ENCODE measurements at places on chromosomes 13 and 19.
A peak's percentile ranks its signal among the peaks of the same experiment; 100 is the strongest.

- no peak for DNase-seq
Observed at GRCh38 chr13:73754727-73755292, 379.4 kb downstream of the KLF12 start.

- no peak for DNase-seq
Observed at GRCh38 chr13:98576963-98577835, at the start of gene STK24. TSS of gene STK24 (minus strand) at chr13:98577107. CDS start at chr13:98576786, 321 bp downstream.

DNA sequence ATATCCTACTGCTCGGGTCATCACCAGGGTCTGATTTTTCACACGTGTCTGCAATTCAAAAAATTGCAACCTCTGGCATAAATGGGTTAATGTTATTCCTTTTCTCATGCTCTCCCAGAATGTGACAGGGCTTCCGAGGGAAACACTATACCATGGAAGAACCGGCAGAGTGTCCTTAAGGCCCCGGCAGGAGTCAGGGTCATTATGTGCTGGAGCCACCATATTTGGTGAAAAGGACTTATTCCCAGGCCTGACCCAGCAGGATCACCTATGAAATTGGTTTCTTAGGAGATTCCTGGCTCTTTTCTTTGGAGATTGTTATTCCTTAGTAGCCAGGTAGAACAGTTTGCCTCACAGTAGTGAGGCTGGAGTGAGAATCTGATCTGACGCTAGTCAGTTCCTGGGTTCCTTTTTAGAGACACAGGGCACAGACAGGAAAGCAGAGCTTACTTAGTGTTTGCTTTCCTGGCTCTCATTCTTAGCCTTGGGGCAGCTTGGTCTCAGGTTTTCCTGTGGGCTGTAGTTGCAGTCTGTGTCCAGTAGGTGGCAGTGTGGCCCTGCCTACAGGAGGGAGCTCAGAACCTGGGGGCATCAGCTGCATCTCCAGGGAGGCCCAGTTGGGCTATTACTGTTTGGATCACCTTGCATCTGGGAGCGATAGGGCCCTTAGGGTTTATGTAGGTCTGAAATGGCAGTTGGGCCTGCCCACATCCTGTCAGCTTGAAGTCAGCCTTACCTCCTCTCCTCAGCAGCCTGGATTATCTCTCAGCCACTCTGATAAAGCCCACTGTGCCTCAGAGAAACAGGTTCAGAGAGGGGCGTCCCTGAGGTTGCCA is 12.4 kb downstream of the SNRNP70 start:
- no peak for DNase-seq

DNA sequence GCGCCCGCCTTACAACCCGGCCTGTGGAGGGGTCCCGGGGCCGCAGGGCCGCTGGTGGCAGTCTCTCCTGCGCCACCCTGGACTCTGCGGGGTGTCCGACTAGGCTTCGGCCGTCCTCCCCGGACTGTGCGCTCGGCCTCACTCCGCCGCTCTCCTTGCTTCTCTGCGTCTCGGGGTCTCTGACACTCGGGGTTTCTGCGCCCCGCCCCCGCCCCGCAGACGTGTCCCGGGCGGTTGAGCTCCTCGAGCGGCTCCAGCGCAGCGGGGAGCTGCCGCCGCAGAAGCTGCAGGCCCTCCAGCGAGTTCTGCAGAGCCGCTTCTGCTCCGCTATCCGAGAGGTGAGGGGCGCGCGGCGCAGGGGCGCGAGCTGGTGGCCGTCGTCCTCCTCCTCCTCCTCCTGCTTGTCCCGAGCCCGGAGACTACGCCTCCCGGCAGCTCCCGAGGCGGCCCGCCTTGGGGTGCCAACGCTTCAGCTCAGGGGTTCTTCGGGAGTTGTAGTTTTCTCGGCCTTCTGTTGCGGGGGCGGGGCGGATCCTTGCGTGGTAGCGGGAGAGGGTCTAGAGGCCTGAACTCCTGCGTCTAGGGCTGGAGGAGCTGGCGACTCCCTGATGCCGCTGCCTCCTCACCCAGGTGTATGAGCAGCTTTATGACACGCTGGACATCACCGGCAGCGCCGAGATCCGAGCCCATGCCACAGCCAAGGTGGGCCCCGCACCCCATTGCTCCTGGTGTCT is 627 bp downstream of the LIN7B start:
- no peak for DNase-seq

GRCh38 chr19:17471410-17472125 is 1.2 kb downstream of the SLC27A1 start:
- no peak for DNase-seq

DNA sequence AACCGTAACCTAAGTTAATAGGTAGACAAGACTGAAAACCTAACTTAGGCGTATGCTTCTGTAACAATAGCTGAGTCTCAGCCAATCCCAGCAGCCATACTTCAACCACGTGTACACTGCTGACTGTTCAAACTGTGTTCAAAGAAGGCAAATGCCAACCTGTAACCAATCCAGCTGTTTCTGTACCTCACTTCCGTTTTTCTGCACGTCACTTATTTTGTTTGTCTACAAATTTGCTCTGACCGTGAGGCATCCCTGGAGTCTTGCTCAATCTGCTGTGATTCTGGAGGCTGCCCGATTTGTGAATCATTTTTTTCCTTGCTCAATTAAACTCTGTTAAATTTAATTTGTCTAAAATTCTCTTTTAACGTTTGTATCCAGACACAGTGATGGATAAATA is 59.2 kb downstream of the EDNRB start:
- DNase-seq = no peak

- DNase-seq = no peak
Observed at GRCh38 chr13:37348916-37349643, 243.6 kb upstream of the CSNK1A1L start.

GRCh38 chr13:40984668-40985366 is 34.3 kb downstream of the ELF1 start:
- DNase-seq = no peak

- no peak for DNase-seq
Observed at GRCh38 chr19:51477344-51477743, 995 bp upstream of the CEACAM18 start.

- no peak for DNase-seq
Observed at GRCh38 chr13:82827724-82828123, 1054.5 kb downstream of the SLITRK1 start.

- DNase-seq = no peak
Observed at GRCh38 chr19:6260912-6261650, 18.7 kb downstream of the MLLT1 start.

DNA sequence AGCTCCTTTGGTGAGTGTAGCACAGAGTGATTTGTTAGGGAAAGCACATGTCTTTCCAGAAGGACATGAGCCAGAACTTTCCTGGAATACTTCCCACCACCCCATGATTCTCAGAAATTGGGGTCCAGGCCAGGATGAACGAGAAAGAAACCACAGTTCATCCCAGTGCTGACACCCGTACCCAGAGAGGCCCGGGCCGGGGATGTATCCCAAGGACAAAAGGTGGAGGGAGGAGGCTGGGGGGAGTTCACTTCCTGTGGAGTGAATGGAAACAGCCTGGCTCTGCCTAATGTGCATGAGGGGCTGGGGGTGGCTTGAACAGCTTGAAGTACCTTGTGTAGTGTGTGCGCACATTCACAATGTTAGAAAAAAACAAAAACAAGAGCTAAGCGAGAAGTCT is 47.5 kb downstream of the CDADC1 start:
- no peak for DNase-seq

- no peak for DNase-seq
Observed at GRCh38 chr19:16325161-16325527, 518 bp downstream of the KLF2 start.

DNA sequence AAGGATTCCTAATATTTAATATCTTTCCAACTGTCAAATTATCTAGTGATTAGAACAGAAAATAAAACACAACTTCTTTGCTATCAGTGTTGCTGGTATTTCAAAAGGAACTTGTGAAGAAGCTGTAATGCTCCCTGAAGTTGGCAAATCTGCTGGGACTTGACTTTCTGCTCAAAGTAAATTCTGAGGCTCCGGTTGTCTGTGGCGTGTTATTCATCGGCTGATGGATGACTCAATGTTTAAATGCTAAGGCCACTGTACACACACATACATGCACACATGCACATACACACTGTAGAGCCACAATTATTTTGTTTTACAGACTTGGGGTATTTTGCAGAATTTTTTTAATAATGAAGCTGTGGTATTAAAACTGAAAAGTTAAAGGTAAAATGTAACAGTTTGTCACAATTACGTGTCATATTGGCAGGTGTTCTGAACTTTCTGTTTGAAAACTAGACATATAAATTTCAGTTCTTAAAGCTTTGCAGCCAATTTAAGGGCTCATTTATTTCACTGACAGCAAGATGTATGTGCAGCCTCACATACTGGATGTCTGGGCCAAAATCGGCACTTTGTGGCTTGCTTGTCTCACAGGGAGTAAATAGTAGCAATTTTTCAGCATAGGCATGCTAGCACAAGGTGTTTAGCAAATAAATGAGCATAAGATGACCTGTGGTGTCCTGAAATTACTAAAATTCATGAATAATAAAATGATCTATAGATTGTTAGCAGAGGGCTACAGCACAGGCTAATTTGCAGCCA is 1691.7 kb upstream of the PCDH20 start:
- DNase-seq = no peak

DNA sequence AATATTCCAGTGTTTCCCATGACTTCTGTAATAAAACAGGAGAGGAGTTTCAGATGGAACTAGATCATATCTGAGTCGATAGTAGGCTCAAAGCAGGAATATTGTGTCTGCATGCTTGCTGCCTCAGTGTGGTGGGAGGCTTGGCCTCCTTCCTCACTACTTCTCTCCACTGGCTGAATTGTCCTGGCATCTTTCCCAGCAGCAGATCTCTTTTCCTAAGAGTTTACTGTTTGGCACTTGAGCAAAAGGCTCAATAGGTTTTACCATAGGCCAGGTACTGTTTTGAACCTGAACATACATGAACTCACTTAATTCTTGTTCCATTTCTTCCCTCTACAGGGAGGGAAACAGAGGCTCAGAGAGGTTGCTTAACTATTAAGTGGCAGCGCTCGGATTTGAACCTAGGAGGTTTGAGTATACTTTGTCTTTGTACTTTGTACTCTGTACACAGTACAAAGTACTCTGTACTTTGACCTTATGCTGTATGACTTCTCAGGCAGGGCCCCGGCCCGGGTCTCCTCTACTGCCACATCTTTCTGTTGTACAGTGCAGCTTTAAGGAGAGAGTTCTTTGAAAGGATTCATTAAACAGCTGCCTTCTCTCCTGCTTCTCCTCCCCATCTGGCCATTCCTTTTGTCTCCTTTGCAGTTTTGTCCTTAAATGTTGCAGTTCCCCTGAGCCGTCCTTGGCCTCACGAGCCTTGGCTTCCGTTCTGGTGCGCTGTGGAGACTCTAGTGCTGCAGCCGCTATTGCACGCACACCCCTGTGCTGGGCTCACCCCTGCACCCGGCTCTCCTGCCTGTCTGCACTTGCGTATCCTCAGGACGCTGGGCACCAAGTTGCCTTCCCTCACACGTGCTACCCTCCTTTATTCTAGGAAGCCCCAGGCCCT is 8.1 kb downstream of the B3GLCT start:
- no peak for DNase-seq

- DNase-seq = no peak
Observed at GRCh38 chr13:41548910-41549309, 91.6 kb downstream of the RGCC start.

- DNase-seq = no peak
Observed at GRCh38 chr19:7831452-7831851, 1.4 kb downstream of the EVI5L start.

DNA sequence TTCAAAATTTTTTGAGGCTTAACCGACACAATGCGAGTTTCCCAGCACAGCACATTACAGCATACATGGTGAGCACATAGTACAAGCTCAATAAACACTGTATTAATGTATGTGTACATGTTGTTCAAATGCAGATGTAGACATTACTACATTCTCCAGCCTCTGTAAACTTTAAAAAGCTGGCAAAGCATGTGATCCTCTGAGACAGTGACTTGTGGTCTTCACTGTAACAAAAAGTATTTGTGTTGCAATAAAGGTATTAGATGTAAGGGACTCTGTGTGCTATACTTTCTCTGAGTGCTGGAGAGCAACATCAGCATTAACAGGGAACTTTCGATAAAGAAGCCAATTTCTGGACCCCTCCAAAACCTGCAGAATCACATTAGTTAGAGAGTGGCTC is 46.4 kb upstream of the ZNF254 start:
- no peak for DNase-seq

- no peak for DNase-seq
Observed at GRCh38 chr13:47139519-47139918, 242.7 kb upstream of the HTR2A start.

- peak; percentile 69 for DNase-seq
Observed at GRCh38 chr19:39409208-39410016, 2.8 kb downstream of the ZFP36 start.

DNA sequence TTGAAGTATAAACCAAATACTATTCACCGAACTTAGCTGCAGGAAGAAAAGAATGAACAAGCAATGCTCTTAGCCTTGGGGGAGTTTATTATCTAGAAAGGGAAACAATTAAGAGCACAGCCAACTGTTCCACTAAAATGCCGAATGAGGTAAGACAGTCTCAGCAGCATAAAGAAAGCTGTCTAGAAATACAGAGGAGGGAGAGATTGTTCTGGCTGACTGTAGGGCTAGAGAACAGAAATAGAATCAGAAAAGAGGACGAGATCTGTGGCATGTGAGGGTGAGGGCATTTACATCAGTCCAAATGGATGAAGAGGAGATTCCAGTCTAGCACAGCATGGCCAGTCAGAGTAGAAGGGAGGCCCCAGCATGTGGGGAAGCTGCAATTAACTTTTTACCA is 56.8 kb upstream of the TNFRSF19 start:
- no peak for DNase-seq

DNA sequence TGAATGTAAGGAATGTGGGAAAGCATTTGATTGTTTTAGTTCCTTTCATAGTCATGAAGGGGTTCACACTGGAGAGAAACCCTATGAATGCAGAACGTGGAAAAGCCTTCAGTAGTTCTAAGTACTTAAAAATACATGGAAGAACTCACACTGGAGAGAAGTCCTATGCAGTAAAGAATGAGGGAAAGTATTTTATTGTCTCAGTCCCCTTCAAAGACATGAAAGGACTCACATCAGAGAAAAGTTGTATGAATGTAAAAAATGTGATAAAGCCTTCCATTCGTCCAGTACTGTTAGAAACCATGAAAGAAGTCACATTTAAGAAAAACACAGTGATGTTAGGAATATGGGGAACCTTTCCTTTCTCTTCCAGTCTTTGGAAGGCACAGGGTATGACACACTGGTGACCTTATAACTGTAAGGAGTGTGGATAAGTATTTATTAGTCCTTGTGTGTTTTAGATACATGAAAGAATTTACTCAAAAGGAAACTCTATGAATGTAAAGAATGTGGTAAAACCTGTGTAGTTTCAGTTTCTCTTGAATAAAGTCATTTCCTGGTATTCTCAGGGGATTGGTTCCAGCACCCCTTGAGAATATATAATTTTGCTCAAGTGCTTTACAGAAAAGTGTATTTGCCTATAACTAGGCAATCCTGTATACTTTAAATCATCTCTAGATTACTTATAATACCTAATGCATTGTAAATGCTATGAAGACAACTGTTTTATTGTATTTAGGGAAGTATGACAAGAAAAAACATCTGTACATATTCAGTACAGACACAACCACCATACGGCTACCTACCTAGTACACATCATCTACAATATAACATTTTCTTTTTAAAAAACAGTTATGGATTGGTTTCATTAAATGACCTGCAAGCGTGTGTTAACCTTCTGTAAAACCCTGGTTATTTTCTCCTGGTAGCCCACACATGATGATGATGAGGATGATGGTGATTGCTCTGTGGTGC is 52.8 kb downstream of the ZNF823 start:
- no peak for DNase-seq
